Lung (tissue), 17 donors: ENCODE measurements at places on chromosomes 7 and 10. TPM values are rescaled to one million over a fixed set of nuclear protein-coding genes. Genes with fewer than 3 reads are reported as not detected.

- no peak for DNase-seq
Measured at GRCh38 chr7:129127601-129128000, 16.9 kb upstream of the TSPAN33 start.

DNA sequence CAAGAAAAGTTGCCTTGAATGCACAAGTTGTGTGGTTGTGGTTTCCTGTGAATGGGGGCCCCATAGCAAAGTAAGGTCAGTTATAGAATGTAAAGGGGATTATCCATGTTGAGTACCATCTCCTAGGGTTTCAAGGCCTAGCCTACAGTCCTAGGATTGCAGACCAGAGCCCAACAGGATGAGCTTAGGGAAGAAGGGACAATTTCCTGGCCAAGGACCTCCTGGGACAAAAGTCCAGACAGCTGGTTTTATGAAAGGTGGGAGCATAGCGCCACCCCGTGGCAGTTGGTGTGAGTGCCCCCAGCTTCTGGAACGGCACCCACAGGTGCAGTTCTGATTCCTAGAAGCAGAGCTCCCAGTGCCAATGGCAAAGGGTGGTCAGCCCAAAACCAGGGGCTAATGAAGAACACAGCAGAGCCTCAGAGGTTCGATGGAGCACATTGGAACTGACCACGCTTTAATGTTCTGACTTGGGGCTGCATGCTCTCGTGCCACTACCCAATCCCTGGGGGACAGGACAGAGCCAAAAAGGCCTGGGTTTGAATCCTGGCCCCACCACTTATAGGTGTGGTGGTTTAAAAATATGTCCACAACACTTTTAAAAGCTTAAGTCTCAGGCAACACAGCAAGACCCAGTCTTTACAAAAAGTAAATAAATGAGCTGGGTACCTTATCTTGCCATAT, 25.8 kb upstream of the TMEM120A start:
- peak; percentile 60 for DNase-seq

GRCh38 chr10:98330987-98331386, 63.0 kb upstream of the LOXL4 start:
- no peak for DNase-seq

DNA sequence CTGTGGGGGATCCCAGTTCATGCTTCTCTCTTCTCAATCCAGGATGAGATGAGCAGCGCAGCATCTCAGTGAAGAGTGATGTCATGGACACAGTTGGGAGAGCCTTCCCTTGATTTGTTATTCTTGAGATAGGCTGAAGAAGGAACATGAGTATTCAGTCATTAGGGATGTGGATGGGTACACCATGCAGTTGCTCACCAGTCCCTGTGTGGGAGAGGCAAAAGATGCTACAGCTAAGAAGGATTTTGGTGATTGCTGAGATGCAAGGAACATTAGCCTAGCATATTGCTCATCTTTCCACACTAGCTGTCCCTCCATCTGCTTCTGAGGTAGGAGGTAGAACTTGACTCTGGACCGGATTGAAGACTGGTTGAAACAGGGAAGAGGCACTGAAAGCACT, 179.6 kb downstream of the GALNT17 start:
- DNase-seq = no peak

Gene GNAT3
- not detected for polyA plus RNA-seq

DNA sequence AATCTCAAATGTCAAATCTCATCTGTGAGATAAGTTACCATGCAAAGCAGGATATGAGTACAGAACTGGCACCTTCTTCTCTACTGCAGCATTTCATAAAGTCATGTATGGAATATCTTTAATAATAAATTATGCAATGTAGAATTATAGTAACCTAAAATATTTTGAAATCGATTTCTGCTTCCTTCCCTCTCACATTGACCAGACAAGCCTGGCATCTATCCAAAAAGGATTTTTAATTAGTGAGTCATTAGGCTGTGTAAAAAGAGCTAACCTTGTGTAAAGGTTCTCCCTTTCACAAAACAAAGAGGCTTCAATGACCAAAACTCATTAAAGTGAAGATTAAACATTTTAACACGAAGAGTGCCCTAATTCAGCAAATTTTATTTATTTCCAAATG, 48.8 kb upstream of the EXOC6 start:
- DNase-seq = no peak

Gene CDH23
- polyA plus RNA-seq = 5.2 TPM

Gene CRPPA
- 0.41 TPM for polyA plus RNA-seq

GRCh38 chr10:76675951-76676587, 961.5 kb downstream of the KCNMA1 start:
- DNase-seq = peak; percentile 52

- DNase-seq = no peak
Measured at GRCh38 chr10:30430544-30431298, 3.3 kb upstream of the MAP3K8 start.

Gene ACSM6
- not detected for polyA plus RNA-seq

Gene P4HA1
- 35.1 TPM for polyA plus RNA-seq

Gene CFAP70
- polyA plus RNA-seq = 3.5 TPM

GRCh38 chr7:24863626-24864025, 106.4 kb upstream of the GSDME start:
- no peak for DNase-seq

Gene CYP2C18
- 0.39 TPM for polyA plus RNA-seq

Gene AGAP5
- polyA plus RNA-seq = 3.2 TPM

DNA sequence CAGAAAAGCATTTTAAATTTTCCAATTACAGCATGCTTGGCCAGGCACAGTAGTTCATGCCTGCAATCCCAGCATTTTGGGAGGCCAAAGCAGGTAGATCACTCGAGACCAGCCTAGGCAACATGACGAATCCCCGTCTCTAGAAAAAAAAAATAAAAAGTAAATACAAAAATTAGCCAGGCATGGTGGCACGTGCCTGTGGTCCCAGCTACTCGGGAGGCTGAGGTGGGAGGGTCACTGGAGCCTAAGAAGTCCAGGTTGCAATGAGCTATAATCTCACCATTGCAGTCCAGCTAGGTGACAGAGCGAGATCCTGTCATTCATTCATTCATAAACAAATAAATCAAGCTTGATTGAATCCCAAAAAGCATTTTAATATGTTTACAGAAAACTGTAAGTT, 234.9 kb downstream of the PARD3 start:
- DNase-seq = no peak

DNA sequence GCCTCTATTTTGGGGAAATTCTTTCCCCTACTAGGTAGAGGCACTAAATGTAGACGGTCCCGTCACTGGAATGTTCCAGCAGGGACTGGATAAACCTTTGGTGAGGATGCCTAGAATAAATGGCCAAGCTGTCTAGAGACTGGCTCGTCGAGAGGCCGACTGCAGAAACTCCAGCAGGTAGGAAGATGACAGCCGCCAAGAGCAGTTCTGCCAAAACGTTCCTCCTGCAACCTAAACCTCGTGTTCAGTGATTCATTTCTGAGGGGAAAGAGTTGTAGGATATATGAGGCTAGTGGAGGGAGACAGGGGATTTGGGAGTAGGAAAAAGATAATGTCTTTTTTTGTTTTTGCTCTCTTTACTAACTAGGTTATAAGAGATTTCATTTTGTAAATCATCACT, 184.7 kb upstream of the GDF10 start:
- no peak for DNase-seq

Gene CYP3A4
- polyA plus RNA-seq = not detected

- no peak for DNase-seq
Measured at GRCh38 chr7:134290286-134290685, 26.4 kb downstream of the SLC35B4 start.

GRCh38 chr7:106480616-106481031, 180.3 kb downstream of the CCDC71L start:
- no peak for DNase-seq

GRCh38 chr7:124250297-124251034, 217.6 kb upstream of the TMEM229A start:
- no peak for DNase-seq

DNA sequence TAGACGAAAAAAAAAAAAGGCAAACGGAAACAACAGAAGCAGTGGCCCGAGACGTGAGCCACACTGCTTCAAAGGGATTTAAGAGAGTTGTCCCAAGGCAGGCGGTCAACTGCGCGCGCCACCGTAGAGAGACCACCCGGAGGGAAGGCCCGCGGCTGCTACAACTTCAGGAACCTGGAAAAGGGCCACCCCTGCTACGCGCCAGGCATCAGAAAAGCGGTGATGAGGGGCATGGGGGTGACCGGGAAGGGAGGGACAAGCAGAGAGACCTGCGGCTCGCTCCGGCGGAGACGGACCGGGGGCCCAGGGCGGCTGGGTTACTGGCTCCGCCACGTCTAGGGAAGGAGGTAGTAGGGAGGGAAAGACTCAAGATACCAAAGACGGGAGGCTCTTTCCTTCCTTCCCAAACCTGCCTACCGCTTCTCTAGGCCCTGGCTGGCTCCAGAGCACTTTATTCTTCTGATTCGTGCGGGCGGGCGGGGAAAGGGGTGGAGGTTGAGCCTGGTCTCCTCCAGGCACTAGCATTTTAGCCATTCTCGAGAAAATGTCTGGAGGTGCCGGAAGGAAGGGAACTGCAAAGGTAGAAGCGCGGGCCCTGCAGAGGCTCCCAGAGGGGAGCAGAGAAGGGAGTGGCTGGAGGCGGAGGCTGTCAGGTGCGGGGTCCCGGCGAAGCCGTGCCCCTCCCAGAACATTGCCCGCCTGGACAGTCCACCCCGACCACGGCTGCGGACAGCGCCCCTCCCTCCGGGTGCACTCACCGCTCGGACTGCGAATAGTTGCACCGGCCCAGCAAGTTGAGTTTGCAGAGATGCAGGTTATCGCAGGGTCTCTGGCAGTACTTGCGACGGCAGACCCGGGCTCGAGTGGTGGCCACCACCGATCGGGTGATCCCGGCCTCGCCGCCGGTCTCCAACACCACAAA, 993 bp downstream of the ZC3HAV1 start:
- peak; percentile 48 for DNase-seq

DNA sequence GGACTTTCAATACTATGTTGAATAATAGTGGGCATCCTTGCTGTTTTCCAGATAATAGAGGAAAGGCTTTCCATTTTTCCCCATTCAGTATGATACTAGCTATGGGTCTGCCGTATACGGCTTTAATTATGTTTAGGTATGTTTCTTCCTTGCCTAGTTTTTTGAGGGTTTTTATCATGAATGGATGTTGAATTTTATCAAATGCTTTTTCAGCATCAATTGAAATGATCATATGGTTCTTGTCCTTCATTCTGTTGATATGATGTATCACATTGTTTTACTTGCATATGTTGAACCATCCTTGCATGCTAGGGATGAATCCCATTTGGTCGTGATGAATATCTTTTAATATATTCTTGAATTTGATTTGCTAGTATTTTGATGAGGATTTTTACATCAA, 9.2 kb upstream of the RP9 start:
- DNase-seq = no peak

DNA sequence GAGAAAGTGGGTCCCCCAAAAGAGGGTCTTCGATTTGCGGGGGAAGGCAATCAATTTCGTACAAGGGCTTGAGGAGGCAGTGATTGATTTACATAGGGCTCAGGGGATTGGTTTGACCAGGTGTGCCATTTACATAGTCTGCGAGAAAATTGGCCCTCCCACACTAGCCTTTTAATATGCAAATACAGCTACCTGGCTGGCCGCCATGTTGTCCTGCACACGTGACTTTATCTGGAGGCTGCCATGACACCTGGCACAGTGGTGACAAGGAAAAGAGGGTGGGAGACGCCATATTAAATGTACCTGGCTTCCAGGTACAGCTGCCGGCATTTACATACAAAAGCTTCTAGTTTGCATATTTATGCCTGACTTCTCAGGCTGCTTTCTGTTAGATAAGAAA, 1577.2 kb upstream of the LRRTM3 start:
- no peak for DNase-seq

Gene AFAP1L2
- 2.0 TPM for polyA plus RNA-seq

DNA sequence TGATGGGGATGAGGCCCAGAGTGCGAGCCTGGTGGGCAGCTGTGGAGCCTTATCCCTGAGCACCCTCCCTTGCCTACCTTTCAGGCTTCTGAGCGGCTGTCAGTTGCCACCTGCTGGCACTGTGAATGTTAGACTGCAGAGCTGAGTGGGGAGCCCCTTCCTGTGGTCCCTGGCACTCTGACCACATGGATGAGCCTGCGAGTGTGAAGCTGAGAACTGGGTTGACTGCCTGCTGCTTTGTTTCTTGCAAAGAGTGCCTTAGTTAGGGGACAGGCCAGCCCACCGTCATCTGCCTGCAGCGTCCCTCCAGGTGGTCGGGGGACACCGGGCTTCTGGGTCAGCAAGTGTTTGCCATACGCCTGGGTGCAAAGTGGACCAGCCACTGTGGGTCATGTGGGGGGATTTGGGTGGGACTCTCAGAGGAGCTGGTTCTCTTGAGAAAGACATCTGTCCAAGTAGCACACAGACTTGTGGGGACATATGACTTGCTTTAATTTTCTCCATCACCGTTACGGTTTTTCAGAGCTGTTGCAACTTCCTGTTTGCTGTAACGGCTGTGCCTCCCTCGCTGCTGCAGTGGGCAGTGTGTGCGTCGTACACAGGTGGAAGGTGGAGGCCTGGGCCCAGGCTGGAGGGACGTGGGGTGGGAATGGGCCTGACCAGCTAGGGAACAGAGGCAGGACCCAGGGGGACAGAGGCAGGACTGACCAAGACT, 13.7 kb downstream of the INPP5A start:
- DNase-seq = no peak

- no peak for DNase-seq
Measured at GRCh38 chr7:128132426-128133069, 101.3 kb upstream of the LRRC4 start.

GRCh38 chr10:108574233-108574632, 1349.1 kb downstream of the XPNPEP1 start:
- DNase-seq = no peak

- DNase-seq = no peak
Measured at GRCh38 chr10:97771055-97771891, 526 bp downstream of the SFRP5 start.

Gene TNKS2
- polyA plus RNA-seq = 8.6 TPM

Gene ITGA8
- 3.9 TPM for polyA plus RNA-seq

- DNase-seq = peak; percentile 60
Measured at GRCh38 chr7:114819616-114820362, 102.1 kb upstream of the MDFIC start.

- DNase-seq = no peak
Measured at GRCh38 chr10:72925951-72926465, 28.6 kb downstream of the PLA2G12B start.

Gene DNAJC30
- 10.0 TPM for polyA plus RNA-seq

- DNase-seq = peak; percentile 69
Measured at GRCh38 chr10:131177431-131178327, 133.8 kb downstream of the TCERG1L start.

- DNase-seq = peak; percentile 78
Measured at GRCh38 chr10:124677749-124678556, 66.2 kb downstream of the FAM53B start.

- no peak for DNase-seq
Measured at GRCh38 chr10:6956562-6956961, 376.5 kb upstream of the PRKCQ start.

GRCh38 chr10:9868499-9868898, 1149.2 kb upstream of the CELF2 start:
- no peak for DNase-seq

- peak; percentile 65 for DNase-seq
Measured at GRCh38 chr7:51430480-51431086, 114.0 kb upstream of the COBL start.

- no peak for DNase-seq
Measured at GRCh38 chr7:5602734-5603133, 178.7 kb downstream of the RNF216 start.

DNA sequence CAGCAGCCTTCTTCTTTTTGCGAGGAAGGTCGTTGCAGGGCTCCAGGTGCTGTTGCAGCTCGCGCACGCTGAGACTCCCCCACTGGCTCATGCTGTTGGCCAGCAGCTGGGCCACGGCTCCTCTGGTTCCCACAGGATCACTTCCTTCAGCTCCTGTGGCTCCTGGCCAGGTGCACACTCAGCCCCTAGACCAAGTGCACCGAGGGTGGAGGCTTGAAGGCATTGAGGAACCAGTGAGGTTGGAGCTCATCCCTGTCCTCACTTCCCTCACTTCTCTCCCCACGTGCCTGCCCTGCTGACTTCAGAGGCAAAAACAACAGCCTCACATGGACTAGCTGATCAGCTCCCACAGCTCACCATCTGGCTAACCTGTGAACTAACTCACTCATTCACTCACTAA, 46.2 kb upstream of the ADRB1 start:
- DNase-seq = no peak
